Jurkat, Clone E6-1 (cell line): ENCODE measurements at places on chromosomes 1 and 21.

DNA sequence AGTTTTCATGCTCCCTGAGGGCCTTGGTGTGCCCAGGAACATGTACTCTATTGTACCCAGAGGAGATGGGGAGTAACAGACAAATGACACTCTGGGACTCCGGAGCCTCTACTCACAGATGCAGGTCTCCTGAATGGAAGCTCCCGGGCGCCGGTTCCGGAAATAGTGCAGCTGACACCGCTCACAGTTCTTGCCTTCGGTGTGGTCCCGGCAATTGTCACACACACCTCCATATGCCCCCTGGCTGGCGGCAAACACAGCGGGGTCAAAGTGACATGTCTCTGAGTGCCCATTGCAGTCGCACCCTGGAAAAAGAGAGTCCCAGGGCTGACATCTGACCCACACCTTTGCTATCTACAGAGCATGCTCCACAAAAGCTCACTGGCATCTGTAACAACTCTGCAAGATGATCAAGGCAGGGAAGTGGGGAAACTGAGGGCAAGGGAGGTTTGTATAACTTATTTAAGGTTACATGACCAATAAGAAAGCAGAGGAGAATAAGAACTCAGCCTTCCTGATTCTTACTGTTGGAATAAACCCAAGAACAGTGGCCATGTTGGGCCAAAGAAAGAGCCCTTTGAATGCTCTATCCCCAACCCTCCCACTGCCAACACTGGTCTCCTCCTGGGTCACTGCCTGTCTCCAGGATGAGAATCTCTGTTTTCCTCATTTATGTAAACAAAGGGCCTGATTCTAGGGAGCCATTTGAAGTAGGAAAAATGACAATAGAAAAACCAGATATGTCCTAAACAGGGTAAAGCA lies 22.4 kb downstream of the LAMB3 start:
- DNase-seq: no peak

GRCh38 chr1:154571244-154571963 lies 3.8 kb downstream of the CHRNB2 start:
- no peak for DNase-seq

DNA sequence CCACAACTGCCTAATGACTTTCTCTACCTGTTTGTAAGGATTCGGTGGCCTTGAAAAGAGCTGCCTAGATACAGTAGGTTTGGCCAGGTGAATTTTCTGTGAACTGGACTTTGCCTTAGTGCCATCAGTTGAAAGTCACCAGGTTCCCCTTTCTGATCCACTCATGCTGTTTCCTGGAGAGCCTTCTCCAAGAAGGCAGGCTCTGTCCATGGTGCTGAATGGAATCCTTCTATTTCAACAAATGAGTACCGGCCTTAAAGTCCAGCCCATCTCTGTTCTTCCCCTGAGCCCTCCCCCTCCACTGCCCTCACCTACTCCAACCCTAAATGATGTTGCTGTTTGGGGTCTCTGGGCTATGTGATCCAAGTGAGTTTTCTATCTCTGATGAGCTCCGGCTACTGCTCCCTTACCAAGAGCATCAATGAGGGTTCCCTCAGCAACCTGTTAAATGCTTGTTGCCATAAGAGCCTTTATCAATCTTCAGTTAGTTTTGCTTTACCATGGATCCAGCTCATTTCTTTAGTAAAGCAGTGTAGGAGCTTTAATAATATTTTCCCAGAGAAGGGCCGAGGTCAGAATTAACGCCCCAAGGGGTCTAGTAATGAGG lies 500.4 kb downstream of the PTPRU start:
- DNase-seq: peak; percentile 45

DNA sequence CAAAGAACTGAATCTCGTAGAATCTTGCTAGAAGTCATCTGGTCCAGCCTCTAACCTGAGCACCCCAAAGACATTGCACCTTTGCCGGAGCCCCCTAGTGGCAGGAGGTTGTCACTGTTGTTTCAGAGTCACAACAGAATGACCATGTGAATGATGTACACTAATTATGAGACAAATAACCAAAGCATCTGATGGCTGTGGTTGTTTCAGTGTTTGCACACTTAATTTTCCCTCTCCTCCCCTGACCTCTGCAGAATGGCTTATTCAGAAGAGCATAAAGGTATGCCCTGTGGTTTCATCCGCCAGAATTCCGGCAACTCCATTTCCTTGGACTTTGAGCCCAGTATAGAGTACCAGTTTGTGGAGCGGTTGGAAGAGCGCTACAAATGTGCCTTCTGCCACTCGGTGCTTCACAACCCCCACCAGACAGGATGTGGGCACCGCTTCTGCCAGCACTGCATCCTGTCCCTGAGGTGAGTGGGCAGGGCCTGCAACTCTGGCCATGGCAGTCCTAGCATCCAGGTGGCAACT lies 26.4 kb downstream of the TRAF5 start:
- DNase-seq: peak; percentile 86

DNA sequence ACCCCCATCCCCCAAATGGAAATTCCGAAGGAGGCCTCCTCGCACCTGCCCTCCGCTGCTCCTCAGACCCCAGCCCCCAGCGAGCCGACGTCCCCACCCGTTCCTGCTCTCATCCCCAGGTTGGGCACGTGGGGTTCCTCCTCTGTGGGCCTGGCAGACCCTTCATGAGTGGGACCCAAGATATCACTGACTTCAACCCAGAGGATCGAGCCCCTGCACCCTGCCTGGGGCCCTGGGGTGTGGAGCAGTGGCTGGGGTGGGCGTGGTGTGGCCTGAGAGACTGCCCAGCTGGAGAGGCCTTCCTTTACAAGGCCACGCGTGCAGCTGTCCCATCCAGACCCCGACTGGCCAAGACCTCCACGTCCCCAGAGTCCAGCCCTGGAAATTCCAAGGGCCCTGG lies 17.6 kb upstream of the ARHGEF16 start:
- DNase-seq: no peak
